Uterus (tissue), 4 donors: ENCODE measurements at places on chromosomes 13 and 19. TPM values are rescaled to one million over a fixed set of nuclear protein-coding genes. Genes with fewer than 3 reads are reported as not detected.

DNA sequence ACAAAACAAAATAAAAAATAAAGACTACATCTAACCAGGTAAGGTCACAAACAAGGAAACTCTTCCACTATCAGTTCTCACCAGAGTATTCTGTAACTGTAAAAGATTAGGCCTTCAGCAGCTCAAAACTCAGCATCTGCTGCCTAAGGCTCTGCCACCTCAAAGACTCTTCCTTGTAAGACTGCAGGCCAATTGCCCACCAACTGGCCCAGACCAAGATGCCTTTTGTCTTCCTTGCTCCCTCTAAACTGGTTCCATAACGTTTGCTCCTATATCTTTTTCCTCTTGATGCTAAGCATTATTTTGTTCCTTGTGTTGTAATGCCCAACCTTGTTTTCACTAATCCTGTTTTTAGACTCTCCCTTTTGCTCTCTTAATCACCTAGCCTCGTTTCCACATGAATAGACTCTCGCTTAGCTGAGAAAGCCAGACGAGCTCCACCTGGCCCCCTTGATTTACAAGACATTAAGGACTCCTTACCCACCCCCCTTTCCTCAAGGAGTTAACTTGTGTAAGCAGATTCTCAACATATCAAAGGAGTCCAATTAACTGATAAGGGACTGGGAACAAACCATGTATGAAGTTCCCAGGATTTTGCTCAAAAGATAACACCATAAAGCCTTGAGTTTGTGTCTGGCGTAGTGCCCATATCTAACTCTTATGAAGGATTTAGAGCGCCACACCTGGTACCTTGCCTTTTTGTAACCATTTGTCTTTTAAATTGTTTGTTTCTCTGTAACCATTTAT is 1.5 kb downstream of the ZNF814 start:
- H3K36me3 ChIP-seq, result no peaks in the 10 kb centered on the region
- no peaks in the 10 kb centered on the region for H3K4me1 ChIP-seq
- H3K4me3 ChIP-seq, result no peak overlapping the region
- no peak for DNase-seq
- H3K27ac ChIP-seq, result no peak overlapping the region
- no peaks in the 10 kb centered on the region for H3K27me3 ChIP-seq

DNA sequence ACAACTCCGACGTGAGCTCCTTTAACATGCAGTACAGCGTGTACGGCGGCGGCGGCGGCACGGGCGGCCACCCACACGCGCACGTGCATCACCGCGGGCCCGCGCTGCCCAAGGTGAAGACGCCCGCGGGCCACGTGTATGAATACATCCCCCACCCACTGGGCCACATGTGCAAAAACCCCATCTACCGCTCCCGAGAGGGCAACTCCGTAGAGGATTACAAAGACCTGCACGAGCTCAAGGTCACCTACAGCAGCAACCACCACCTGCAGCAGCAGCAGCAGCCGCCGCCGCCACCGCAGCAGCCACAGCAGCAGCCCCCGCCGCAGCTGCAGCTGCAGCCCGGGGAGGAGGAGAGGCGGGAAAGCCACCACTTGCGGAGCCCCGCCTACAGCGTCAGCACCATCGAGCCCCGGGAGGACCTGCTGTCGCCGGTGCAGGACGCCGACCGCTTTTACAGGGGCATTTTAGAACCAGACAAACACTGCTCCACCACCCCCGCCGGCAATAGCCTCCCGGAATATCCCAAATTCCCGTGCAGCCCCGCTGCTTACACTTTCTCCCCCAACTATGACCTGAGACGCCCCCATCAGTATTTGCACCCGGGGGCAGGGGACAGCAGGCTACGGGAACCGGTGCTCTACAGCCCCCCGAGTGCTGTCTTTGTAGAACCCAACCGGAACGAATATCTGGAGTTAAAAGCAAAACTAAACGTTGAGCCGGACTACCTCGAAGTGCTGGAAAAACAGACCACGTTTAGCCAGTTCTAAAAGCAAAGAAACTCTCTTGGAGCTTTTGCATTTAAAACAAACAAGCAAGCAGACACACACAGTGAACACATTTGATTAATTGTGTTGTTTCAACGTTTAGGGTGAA is 6.6 kb downstream of the SLITRK5 start:
- H3K27me3 ChIP-seq, result no peaks in the 10 kb centered on the region
- peak overlapping the region; percentile 9 for H3K4me3 ChIP-seq
- H3K4me1 ChIP-seq, result peaks cover 17% of the 10 kb centered on the region
- no peak for DNase-seq
- no peaks in the 10 kb centered on the region for H3K36me3 ChIP-seq
- H3K27ac ChIP-seq, result no peak overlapping the region

DNA sequence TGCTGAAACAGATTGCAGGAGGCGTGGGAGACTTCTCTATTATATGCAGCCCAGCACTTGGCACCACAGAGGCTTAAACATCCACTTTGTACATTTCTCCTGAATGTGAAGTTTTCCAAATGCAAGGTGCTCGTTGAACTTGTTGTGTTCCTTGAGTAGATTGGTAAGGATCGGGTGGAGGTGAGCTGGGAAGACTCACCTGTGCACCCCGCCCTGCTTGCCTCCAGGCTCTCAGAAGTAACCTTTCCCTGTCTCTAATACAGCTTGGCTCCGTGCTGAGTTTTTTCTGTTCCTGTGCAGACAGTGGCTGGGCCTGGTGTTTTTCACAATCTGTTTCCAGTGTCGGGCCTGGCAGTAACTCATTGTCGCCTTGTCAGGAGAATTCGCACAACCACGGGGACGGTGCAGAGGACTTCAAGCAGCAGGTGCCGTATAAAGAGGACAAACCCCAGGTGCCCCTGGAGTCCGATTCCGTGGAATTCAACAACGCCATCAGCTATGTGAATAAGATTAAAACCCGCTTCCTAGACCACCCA is 12.3 kb downstream of the SIN3B start:
- H3K4me1 ChIP-seq, result no peaks in the 10 kb centered on the region
- no peaks in the 10 kb centered on the region for H3K27me3 ChIP-seq

- peak; percentile 62 for DNase-seq
- peaks cover 6% of the 10 kb centered on the region for H3K27me3 ChIP-seq
- H3K36me3 ChIP-seq, result no peaks in the 10 kb centered on the region
- H3K4me1 ChIP-seq, result peaks cover 35% of the 10 kb centered on the region
- peak overlapping the region; percentile 13 for H3K27ac ChIP-seq
- H3K4me3 ChIP-seq, result peak overlapping the region; percentile 20
Measured at GRCh38 chr19:7917267-7918061, 2.7 kb upstream of the SNAPC2 start.

- peak; percentile 98 for DNase-seq
- H3K27me3 ChIP-seq, result no peaks in the 10 kb centered on the region
- peak overlapping the region; percentile 76 for H3K4me3 ChIP-seq
- H3K36me3 ChIP-seq, result no peaks in the 10 kb centered on the region
- H3K4me1 ChIP-seq, result peaks cover 12% of the 10 kb centered on the region
Measured at GRCh38 chr19:55605207-55605636, 225 bp upstream of the ZNF865 start.

Gene KCNRG
- total RNA-seq, result 1.7 TPM

Gene NOVA2
- 17.6 TPM for total RNA-seq

Gene MARCHF2
- total RNA-seq, result 50.8 TPM
